NCI-H460 (cell line): ENCODE measurements at places on chromosomes 4 and X. TPM values are rescaled to one million over a fixed set of nuclear protein-coding genes. Genes with fewer than 3 reads are reported as not detected.

GRCh38 chr4:140777894-140778293 lies 21.7 kb upstream of the TBC1D9 start:
- DNase-seq = no peak

GRCh38 chrX:118553042-118553710 lies 57.6 kb downstream of the DOCK11 start:
- DNase-seq = no peak

The ADGRG4 gene
- not detected in 2 replicates for total RNA-seq

DNA sequence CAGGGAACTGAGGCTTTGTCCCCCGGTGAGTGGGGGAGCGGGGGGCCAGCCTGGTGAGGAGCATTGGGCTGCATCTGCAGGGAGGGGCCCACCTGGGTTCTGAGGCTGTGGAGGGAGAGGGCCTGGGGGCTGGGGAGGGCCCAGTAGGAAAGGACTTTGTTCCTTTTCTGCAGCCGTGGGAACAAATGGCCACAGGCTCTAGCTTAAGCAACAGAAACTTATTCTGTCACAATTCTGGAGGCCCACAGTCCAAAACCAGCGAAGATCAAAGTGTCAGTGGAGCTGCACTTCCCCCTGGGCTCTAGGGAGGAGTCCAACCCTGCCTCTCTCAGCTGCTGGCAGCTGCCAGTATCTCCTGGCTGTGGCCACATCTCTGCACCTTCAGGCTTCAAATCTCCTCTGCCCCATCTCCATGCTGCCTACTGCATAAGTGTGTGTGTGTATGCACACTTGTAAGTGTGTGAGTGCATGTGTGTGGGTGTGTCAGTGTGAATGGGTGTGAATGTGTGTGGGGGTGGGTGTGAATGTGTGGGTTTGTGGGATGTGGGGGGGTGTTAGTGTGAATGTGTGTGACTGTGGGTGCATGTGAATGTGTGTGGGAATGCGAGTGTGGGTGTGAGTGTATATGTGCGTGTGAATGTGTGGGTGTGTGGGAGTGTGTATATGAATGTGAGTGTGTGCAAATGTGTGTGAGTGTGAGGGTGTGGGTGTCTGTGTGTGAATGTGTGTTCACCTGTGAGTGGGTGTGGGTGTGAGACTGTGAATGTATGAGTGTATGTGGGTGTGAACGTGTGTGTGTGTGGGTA lies 204.5 kb upstream of the PSAPL1 start:
- DNase-seq = no peak

The SPANXC gene
- total RNA-seq = not detected in 2 replicates

DNA sequence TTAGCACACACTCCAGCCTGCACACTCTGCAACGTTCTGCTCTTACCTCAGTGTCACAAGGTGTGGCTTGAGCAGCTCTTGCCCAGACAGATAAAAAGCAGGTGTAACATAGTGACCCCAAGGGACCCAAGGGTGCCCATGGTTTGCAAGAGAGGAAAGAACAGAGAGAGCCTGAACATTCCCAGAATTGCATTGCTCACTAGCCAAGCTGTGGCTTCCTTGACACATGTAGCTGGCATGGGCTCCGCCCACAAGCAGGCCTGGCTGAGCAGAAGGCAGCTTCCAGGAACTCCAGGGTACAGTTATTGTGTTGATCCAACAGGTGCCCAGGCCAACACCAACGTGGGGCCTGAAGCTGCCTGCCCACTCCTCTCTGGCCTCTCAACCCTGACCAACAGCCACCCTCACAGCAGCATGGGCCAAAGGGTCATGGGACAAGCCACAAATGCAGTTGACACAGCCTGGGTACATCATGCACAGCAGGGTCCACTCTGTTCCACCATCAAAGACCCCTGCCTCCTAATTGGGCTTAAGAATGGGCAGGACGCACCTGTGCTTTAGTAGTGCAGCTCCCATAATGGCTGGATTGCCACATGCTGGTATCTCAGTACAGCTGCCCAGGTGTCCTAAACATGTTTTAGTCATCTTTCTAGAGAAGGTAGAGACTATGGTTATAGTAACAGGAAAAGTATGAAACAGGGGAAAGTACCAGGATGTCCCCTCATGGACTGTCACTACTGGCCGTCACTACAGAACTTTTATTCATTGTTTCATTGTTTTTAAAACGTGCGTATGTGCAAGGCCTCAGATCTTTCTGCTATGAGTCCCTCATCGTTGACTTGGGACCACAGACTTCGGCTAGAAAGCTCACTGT lies 73.7 kb upstream of the ACSL1 start:
- DNase-seq = no peak

The FAM9B gene
- total RNA-seq = not detected in 2 replicates

DNA sequence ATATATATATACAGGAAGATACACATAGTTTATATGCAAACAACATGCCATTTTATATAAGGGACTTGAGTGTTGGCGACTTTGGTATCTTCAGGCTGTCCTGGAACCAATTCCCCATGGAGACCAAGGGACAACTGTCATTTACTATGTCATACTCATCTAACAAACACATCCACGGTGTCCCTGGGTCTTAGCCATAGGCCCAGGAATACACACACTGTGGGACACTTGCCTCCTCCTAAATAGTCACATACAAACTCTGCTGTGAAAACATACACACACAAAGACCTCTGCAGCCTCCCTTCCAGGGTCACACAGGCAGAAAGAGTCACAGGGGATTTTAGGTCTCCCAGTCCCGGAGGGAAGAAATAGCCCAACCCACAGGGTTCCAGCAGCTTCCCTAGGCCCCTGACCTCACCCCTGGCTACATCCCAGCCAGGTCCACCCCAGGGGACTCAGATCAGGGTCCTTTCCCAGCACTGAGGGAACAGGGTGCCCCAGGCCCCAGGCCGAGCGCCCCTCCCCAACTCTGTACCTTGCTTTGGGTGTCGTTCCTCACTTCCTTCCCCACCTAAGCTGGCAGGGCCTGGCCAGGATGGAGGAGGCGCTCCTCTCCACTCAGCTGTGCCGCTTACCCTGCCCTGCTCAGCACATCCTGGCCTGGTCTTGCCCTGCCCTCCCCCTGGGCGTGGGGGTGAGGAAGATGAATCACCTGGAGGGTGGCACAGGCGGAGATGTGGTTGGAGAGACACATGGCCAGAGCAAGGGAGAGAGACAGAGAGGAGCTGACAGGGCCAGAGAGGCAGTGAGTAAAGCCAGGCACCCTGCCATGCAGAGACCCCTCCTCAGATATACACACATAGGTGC lies 21.8 kb downstream of the FGD1 start:
- no peak for DNase-seq

The LRIT3 gene
- not detected in 2 replicates for total RNA-seq

- no peak for DNase-seq
These were observed 83.0 kb downstream of the MAGEB17 start for GRCh38 chrX:16250296-16250695.

DNA sequence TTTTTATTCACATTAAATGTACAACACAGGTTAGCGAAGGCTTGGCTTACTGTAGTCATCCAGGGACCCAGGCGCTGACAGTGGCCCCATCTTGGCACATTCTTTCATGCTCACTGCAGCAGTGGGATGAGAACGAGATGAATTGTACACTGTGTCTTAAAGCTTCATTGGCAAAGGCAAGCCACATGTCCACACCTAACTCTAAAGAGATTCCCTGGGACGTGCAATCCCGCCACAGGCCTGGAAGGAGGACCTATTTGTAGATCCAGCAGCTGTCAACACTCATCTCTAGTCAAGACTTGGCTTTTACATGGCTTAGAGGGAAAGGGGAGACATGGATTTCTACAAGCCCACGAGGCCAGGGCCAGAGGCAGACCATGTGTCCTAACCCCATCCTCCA lies 16.1 kb upstream of the CXCR3 start:
- DNase-seq = no peak

The TEX11 gene
- total RNA-seq = 0.12 and 0.42 TPM in 2 replicates

DNA sequence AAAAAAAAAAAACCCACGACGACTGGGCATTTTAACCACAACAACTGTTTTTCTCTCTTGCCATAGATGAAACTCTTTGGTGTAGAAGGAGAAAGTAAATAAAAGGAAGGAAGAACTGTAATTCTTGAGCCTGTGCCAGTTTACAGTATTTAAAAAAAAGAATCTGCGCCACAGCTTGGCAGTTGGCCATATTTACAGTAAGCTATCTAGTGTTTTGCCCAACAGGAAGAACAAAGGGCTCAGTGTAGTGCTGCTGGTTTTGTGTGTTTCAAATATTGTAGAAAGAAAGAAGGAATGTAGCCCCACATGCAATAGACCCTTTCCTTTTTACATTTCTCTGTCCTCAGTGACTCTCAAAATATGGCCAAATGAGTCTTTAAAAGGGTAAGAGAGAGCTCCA lies 66.1 kb downstream of the NR3C2 start:
- peak; percentile 26 for DNase-seq

DNA sequence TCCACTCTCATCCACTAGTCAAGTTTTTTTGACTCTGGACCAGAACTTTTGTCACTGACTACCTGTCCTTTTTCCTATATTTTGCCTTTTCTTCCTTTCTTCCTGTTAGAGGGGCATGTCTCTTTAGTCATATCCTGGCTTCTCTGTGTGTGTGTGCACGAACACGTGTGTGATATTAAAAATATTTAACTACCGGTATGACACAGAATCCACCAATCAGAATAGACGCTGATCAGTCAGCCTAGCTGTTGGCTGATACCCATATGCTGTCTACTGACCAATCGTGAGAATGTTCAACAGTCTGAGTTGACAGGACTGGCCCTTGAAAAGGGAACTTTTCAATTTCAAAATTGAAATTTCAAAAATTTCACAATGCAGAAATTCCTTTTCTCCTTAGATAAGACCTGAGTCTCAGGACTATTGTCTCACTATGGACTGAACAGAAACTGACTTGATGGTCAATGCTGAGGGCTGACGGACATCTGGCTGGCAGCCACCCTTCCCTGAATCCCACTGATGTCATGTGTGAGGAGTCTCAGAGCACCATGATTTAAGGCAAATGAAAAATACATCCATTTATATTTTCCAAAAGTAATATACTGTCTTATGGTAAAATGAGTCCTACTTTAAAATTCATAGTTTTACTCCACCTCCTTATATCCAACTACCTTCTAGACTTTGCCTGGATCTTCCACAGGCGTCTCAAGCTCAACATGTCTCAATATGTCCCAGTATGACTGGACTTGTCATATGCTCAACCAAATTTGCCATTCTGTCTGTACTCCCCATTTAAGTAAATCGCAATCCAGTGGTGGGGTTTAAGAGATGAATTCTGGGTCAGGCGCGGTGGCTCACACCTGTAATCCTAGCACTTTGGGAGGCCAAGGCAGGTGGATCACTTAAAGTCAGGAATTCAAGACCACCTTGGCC lies 78.0 kb downstream of the CHRNA9 start:
- DNase-seq = no peak

DNA sequence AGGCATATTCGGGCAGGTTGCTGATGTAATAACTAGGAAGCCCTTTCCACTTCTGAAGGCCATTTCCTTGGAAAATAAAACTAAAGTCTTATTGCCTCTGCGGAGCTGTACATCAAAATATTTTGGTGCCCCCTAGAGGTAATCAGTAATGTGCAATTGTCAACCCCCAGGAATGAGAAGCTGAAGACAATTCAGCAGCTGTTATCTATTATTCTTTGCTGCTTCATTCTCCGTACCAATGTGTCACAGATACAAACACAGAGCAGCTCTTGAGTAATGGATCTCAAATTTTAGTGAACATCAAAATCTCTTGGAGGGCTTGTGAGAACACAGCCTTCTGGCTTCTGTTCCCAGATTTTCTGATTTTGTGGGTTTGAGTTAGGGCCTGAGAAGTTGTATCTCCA lies 3.5 kb upstream of the SLIT2 start:
- DNase-seq = peak; percentile 35
